ENCODE measurements at places on chromosomes 7 and 10.

DNA sequence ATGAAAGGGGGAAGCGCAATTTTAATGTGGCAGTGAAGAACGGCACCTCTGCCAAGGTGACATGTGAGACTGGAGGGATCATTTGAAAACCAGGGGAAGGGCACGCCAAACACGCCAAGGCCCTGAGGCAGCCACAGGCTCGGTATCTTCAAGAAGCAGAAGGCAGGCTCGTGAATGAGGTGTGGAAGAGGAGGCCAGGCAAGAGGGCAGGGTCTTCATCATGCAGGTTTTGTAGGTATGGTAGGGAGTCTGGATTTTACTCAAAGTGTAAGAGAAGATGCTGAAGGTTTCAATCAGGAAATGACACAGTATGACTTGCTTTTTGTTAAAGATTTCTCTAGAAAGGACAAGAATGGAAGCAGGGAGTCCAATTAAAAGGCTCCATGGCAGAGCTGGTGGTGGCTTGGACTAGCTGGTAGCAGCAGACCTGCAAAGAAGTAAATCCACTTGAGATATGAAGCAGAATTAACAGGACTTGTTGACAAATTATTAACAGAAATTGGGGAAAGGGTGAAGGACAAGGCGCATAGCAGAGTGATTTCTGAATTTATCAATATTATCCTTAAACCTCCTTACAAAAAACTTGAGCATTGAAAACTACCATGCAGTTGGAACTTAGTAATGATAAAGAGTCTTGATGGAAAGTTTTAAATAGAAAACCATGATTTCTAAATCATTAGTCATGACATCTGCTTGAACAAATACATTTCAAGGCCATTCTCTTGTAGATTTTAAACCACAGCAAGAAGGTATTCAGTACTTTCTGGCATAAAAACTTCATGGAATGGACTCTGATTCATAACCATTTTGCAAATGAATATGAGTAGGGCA, 70.4 kb downstream of the COA1 start:
- DNase-seq: no peak

DNA sequence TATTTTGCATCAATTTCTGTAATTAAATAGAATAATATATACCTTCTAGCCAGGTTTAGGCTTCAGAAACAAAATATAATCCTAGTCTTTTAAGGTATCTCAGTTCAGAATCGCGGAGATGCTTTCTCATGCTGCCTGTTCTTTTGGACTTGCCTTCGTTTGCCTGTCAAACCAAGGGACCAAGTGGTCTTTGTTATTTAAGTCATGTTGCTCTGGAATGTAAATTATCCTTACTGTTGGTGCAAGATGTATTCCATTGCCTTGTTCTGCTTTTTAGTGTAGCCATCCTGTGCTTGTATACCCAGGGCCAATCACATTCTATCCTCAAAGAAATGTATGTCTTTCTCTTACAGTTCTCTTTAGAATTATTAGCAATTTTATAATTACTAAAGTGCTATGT, 1.1 kb upstream of the GIMAP4 start:
- DNase-seq: no peak

GRCh38 chr7:5997210-5997808, 11.5 kb downstream of the PMS2 start:
- peak; percentile 56 for DNase-seq

GRCh38 chr10:23694446-23694920, 255.6 kb downstream of the OTUD1 start:
- DNase-seq: peak; percentile 19

- peak; percentile 36 for DNase-seq
Measured at GRCh38 chr7:137094-137891, 55.1 kb upstream of the FAM20C start.

DNA sequence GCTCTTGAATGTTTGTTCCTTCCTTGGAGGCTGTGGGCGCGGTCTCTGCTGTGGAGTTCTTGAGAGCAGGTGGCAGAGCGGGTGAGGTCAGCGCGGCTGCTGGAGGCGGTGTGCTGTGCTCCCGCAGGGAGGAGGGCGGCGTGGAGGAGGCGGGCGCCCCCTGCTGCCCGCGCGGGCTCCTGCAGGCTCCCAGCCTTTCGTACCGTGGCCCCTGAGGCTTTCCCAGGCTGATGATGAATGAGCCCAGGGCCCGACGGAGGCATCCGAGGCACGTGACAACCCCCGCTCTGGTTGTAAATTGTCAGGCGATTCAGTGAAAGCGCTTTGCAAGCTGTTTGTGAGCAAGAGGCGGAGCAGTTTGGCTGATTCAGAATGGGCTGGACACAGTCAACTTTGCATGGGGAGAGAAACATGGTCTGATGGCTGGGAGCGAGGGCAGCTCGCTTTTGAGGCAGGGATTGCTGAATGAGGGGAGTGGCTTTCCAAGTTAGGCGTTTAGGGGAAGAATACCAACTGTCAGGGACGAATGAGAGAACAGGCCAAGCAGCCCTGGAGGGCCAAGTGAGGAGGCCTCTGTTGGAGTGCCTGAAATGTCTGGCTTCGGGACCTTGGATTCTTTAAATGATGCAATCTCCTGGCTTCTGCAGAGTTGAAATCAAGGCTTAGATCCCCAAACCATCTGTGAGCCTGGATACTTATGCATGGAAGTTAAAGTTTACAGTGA, 46.6 kb downstream of the CDHR3 start:
- DNase-seq: peak; percentile 73

DNA sequence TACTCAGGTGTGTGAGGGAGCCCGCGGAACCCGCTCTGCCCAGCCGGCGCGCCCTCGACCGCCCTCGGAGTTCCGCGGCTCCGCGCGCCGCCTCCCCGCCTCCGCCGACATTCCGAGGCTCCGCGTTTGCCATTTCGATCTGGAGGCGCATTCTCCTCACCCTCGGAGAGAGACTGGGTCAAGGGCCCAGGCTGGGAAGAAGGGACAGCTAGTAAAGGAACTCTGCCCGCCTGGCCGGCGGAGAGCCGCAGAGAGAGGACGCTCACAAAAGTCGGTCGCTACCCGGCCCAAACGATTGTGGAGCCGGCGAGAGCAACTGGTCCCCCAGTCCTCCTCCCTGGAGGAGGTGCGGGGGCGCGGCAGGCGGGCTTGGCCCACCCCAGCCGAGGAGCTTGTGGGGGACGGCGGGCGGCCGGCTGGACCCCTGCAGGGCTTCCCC, 74.5 kb upstream of the LEP start:
- no peak for DNase-seq

GRCh38 chr7:70829221-70830059, 302.5 kb upstream of the GALNT17 start:
- DNase-seq: peak; percentile 64

- no peak for DNase-seq
Measured at GRCh38 chr7:70316745-70317144, 718.5 kb downstream of the AUTS2 start.

DNA sequence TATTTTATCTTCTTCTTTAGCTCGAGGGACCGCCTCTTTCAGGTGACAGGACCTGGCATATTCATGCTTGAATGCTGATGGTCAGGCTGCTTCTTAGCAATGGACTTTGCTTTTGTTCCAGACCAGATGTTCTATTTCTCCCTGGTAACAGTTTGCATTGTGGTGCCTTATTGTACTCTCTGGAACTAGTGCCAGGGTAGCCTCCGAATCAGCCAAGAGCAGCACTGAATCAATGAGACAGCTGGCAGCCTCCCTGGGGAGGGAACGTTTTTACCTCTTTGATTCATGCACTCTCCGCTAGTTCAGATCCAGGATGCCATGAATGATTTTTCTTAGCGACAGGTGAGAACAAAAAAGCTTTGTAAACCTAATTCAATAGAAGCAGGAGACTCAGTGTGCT, 54.1 kb upstream of the NXPH1 start:
- DNase-seq: no peak

DNA sequence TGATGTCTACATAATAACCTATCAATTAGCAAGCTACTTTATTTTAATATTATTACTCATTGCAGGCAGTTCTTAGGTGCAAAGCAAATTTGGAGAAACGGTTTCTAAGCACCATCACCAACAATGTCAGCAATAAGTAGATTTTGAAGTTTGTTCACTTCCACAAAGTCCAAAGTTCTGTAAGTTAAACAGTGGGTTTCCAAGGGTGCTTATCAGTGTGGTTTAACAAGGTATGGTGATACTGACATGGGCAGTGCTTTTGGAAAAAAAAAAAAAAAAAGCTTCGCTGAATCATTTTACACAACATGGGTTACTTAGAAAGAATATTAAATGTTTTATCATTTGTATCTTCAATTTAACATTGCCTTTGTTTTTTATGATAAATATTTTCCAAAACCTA, 101.8 kb downstream of the SPAG6 start:
- DNase-seq: no peak

DNA sequence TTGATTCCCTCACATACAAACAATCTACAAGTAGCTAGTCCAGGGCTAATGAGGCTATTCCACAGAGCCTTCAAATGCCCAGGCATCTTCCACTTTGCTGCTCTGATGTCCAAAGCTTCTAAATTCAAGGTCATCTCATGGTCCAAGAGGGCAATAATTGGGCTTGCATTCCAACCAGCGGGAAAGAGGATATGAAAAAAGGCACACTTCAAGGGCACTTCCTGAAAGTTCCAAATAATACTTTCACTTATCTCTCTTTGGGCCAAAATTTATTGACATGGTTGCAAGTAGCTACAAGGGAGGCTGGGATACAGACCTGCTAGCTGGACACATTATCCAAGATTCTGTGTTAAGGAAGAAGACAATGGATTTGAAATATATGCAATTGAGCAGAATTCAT, 25.2 kb upstream of the APBB1IP start:
- no peak for DNase-seq

- DNase-seq: no peak
Measured at GRCh38 chr7:29609162-29610037, 45.8 kb downstream of the PRR15 start.

DNA sequence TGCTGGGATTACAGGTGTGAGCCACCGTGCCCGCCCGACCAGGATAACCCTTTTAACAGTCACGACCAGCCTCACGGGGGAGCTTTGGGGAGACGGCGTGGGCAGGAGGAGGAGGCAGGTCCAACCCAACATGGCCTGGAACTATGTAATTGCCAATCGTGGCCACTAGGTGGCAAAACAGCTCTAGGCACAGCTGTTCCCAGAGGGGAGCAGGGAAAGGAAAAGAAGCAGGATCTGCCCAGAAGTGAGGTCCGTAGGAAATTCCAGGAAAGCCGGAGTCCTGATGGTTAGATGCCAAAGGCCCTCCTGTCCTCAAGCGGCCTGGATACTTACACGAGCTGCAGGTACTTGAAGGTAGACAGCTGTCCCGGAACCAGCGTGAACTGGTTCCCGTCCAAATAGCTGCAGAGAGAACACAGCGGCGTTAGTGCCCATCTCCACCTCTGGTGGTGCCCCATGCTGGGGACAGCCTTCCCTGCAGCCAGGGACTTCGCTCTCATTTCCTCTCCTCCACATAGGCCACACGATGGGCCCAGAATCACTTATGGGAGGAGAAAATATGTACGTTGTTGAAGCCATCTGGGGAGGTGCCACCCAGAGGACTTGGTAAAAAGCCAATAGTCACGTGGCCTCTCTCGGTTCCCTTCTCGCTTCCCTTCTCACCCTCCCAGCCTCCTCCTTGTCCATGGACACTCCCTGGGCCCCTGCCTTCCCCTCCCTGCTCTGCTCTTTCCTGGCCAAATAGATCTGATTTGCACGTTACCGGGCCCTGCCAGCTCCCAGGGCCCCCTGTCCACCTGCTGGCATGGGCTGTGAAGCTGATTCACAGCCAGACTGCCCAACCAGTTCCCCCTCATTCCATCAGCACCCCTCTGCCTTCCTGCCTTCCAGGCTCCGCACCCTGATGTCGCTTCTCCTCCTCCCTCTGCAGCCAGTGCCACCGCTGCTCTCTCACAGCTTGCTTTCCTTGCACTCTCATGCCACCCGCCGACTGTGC, 148.1 kb downstream of the SLIT1 start:
- peak; percentile 92 for DNase-seq

DNA sequence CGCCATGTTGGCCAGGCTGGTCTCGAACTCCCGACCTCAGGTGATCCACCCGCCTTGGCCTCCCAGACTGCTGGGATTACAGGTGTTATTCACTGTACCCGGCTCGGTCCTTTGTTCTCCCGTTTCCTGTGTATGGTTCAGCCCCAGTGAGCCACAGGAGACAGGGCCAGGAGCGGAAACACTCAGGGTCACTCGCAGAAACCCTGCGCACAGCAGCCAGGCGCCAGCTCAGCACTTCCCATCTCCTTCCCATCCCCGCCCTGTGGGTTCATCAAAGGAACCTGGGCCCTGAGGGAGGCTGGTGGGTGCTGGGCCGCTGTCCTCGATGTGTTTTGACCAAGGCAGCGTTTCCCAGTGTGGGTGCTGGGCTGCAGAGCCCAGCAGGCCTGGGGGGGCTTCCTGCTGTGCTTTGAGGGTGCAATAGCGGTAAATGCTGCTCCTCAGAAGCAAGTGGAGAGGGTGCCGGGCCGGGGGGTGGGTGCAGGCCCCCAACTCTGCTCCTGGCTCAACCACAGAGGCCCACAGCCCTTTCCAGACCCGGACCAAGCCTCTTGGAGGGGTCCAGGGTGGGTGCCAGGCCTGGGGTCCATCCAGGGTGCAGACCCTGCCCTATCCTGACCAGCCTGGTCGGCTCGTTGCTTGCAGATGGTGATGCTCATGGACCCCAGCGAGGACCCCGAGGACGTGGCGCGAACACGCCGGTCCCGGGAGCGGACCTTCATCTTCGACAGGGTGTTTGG, 15.3 kb upstream of the CHST12 start:
- DNase-seq: no peak

- DNase-seq: no peak
Measured at GRCh38 chr10:13751191-13751764, 164.5 kb downstream of the PRPF18 start.

GRCh38 chr7:36473454-36474282, 84.0 kb downstream of the ANLN start:
- DNase-seq: peak; percentile 67

DNA sequence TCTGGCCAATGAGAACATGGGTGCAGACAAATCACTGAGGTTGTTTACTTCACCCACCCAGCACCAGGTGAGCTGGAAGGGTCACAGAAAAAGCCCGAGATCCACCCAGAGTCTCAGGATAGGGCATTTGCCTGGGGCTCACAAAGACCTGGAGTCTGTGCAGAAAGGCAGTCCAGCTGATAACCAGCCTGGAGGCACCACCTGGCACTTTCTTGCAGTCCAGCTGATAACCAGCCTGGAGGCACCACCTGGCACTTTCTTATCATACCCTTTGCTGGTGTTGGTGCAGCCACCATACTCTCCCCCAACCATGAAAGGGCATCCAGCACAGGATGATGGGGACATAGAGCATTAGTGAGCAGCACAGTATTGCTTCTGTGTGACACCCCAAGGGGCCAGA, 104.1 kb downstream of the PPP1R3C start:
- no peak for DNase-seq

- no peak for DNase-seq
Measured at GRCh38 chr7:73879977-73880681, 19.2 kb downstream of the TMEM270 start.

GRCh38 chr7:47179812-47180515, 401.9 kb downstream of the TNS3 start:
- peak; percentile 50 for DNase-seq

GRCh38 chr10:87849001-87849400, 14.3 kb downstream of the KLLN start:
- no peak for DNase-seq
